ENCODE measurements at places on chromosomes 5 and 9. TPM values are rescaled to one million over a fixed set of nuclear protein-coding genes. Genes with fewer than 3 reads are reported as not detected.

DNA sequence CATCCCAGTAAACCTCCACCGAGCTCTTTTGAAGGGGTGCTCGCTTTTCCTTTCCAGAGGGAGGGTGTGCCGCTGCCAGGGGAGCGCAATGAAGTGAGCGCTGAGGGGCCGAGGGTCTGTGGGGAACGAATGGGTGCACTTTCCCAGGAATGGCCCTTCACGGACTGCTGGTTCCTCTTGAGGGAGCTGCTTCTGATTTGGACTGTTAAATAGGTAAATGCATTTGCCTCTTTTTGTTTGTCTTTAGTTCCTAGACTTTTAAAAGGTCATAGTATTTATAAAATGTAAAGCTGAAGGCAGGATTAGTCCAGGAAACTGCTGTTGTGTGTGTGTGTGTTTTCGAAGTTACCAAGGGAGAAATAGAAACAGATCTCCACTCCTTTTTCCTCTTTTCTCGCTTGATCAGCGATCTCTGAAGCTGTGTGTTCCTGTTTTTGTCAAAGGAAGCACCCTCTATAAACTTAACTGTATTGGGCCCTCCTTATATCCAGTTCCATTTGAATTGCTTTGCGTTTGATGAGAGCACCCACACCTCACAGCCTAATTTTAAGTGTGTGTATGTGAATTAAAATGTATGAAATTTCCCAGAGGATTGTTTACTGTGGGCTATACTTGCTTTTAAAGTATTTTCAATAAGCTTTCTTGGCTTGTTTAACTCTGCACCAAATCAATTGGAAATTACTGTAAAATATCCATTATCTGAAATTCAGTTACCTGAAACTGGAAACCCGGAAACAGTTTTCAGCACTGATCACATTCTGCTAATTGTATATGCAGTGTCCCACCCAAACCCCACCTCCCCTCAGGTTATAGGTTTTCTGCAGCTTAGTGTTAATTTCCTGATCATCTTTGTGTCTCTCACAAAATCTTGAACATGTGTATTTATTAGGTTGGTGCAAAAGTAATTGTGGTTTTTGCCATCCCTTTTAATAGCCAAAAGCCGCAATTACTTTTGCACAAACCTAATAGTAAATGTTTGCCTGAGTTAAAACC is 966 bp downstream of the SNX2 start:
- H3K4me3 ChIP-seq, result peak overlapping the region; percentile 98
- H3K36me3 ChIP-seq, result no peaks in the 10 kb centered on the region
- H3K27me3 ChIP-seq, result no peaks in the 10 kb centered on the region

- peaks cover 28% of the 10 kb centered on the region for H3K36me3 ChIP-seq
- no peaks in the 10 kb centered on the region for H3K27me3 ChIP-seq
- no peak for DNase-seq
- no peak overlapping the region for H3K4me3 ChIP-seq
- no peak overlapping the region for H3K27ac ChIP-seq
Observed at GRCh38 chr5:65762234-65762633, 40.2 kb downstream of the NLN start.

GRCh38 chr5:61734001-61734400 is 401.9 kb downstream of the ZSWIM6 start:
- H3K27me3 ChIP-seq, result no peaks in the 10 kb centered on the region
- no peak overlapping the region for H3K27ac ChIP-seq
- DNase-seq, result no peak
- H3K36me3 ChIP-seq, result no peaks in the 10 kb centered on the region

DNA sequence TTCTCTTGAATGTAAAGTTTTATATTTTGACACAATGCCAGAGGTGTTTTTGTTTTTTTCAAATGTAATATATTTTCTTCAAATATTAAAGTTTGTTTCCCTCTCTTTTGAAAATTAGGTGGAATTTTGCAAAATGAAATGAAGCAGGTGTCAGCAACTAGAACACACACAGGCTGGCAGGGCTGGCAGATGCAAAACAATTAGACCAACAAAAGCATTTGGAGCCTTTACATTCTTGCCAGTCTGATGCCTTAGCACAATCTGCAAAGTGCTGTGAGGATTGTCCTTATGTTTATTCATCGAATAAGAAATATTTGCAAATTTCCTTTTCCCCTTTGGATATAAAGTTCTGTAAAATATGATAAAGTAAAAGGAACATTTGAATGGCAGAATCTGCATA is 1063.9 kb downstream of the CDH9 start:
- no peaks in the 10 kb centered on the region for H3K4me1 ChIP-seq
- no peaks in the 10 kb centered on the region for H3K36me3 ChIP-seq
- DNase-seq, result no peak

GRCh38 chr9:76521244-76521681 is 62.3 kb downstream of the GCNT1 start:
- H3K4me1 ChIP-seq, result no peaks in the 10 kb centered on the region
- no peak overlapping the region for H3K4me3 ChIP-seq
- no peaks in the 10 kb centered on the region for H3K36me3 ChIP-seq
- DNase-seq, result no peak

- no peaks in the 10 kb centered on the region for H3K4me1 ChIP-seq
- H3K27ac ChIP-seq, result no peak overlapping the region
- H3K4me3 ChIP-seq, result no peak overlapping the region
Observed at GRCh38 chr5:153964191-153964879, 74.4 kb downstream of the FAM114A2 start.

GRCh38 chr9:4985386-4986266 is 554 bp downstream of the JAK2 start:
- peak overlapping the region; percentile 78 for H3K4me3 ChIP-seq
- peak; percentile 66 for DNase-seq
- peaks cover 23% of the 10 kb centered on the region for H3K4me1 ChIP-seq
- H3K27me3 ChIP-seq, result no peaks in the 10 kb centered on the region

- H3K27ac ChIP-seq, result no peak overlapping the region
- H3K4me1 ChIP-seq, result peaks cover 3% of the 10 kb centered on the region
- no peak overlapping the region for H3K4me3 ChIP-seq
- H3K27me3 ChIP-seq, result no peaks in the 10 kb centered on the region
- DNase-seq, result no peak
- H3K36me3 ChIP-seq, result no peaks in the 10 kb centered on the region
Observed at GRCh38 chr5:132299917-132300316, 5.7 kb downstream of the SLC22A4 start.

DNA sequence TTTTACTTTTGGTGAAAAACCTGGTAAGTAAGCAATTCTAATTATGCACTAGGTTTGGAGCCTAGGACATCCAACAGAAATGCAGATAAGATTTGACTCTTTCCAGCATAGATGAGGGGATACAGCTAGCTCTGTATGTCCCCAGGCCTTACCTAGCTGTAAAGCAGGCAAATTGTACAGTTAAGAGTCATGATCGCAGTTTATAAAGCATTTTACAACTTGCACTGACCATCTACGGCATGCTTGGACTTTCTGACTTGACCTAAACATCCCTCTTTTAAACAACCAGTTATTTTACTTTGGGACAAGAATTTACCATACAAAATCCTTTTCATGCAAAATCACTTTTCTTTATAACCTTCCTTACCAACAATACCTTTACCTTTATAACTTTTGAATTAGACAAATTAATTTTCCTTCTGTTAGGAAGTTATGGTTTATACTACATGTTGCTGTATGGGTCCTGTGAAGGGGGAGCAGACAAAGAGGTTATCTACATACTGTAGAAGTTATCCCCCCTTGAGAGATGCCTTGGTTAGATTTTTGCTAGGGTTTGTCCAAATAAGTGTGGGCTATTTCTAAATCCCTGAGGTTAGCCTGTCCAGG is 36.8 kb downstream of the FGD3 start:
- H3K4me1 ChIP-seq, result no peaks in the 10 kb centered on the region
- H3K4me3 ChIP-seq, result no peak overlapping the region
- H3K36me3 ChIP-seq, result no peaks in the 10 kb centered on the region
- H3K27me3 ChIP-seq, result no peaks in the 10 kb centered on the region
- DNase-seq, result no peak

DNA sequence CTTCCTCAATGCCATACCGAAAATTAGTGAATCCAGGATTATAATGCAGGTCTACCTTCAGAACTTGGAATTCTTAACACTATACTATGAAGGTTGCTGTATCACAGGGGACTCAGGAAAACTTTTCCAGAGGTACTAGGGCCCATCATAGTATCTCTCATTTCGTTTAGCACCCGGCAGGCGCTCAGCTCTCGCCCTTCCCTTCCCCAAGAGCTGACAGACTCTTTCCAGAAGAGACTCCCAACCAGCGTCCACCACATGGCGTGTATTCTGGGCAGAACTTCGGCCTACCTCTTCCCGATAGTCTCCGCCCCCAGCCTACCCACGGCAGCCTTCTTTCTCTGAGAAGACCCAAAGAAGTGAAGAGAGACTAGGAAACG is 271 bp downstream of the NOL8 start:
- H3K27ac ChIP-seq, result peak overlapping the region; percentile 99
- no peaks in the 10 kb centered on the region for H3K27me3 ChIP-seq
- peak overlapping the region; percentile 78 for H3K4me3 ChIP-seq
- no peak for DNase-seq

DNA sequence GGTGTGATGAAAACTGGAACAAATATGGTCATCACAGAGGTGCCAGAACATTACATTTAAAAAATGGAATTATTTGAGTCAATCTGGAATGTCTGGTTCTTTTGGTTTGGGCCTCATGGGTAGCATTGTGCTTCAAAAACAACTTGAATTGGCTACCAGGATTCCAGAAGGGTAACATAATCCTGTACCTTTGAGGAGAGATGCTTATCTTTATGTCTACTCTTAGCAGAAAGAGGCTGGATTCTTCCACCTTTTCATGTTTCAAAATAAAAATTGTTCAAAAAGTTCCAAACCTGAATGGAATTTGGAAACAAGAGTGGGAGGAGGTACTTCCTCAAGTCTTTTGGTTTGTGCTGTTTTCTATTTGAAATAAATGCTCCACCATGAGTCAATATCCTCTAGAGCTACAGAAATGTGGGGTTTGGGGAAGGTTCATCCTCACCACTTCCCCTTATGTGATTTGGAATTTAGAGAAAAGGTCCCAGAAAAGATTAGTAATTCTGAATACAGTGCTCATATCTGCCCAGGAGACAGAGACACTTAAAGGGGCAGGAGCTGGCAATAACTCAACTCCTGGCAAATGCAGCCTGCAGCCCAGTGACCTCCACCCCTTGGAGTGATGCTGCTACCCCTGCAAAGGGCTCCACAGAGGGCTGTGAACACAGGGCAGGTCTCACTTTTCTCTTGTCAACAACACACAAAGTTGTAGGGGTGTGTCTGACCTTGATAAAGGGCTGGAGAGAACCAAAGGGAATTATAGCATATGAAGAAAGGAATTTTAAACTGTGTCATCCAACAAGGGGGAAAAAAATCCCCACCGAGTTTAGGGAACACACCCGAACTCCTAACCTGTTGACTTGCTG is 272.8 kb downstream of the CWC27 start:
- H3K27ac ChIP-seq, result no peak overlapping the region
- H3K27me3 ChIP-seq, result no peaks in the 10 kb centered on the region
- H3K4me1 ChIP-seq, result peaks cover under 1% of the 10 kb centered on the region
- DNase-seq, result no peak
- H3K36me3 ChIP-seq, result no peaks in the 10 kb centered on the region
- H3K4me3 ChIP-seq, result no peak overlapping the region

GRCh38 chr9:14314929-14315874 is 1.3 kb upstream of the NFIB start:
- no peaks in the 10 kb centered on the region for H3K36me3 ChIP-seq
- peak overlapping the region; percentile 96 for H3K27ac ChIP-seq
- peaks cover 45% of the 10 kb centered on the region for H3K4me1 ChIP-seq
- DNase-seq, result peak; percentile 90

DNA sequence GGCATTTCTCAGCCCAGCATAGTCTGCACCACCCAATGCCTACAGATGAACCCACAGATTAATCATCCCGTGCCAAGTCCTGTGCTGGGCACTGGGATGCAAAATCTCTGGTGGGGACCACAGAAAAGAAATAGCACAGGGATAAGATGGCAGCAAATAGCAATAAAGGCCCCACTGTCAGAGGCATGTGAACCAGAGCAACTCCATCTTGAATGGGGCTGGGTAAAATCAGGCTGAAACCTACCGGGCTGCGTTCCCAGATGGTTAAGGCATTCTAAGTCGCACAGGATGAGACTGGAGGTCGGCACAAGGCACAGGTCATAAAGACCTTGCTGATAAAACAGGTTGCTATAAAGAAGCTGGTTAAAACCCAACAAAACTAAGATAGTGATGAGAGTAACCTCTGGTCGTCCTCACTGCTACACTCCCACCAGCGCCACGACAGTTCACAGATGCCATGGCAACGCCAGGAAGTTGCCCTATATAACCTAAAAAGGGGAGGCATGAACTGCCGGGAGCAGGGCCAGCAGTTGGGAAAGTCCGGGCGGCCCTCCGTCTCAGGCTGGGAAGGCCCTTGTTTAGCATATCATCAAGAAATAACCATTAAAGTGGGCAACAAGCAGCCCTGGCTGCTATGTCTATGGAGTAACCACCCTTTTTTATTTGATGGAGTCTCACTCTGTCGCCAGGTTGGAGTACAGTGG is 65.2 kb downstream of the C9orf50 start:
- H3K36me3 ChIP-seq, result no peaks in the 10 kb centered on the region
- H3K4me3 ChIP-seq, result no peak overlapping the region
- H3K27me3 ChIP-seq, result no peaks in the 10 kb centered on the region

GRCh38 chr5:108797396-108797795 is 49.7 kb downstream of the FER start:
- H3K27ac ChIP-seq, result no peak overlapping the region
- no peaks in the 10 kb centered on the region for H3K36me3 ChIP-seq
- DNase-seq, result peak; percentile 3
- H3K4me3 ChIP-seq, result no peak overlapping the region
- peaks cover 9% of the 10 kb centered on the region for H3K4me1 ChIP-seq

- H3K4me3 ChIP-seq, result peak overlapping the region; percentile 100
- DNase-seq, result no peak
- H3K27me3 ChIP-seq, result no peaks in the 10 kb centered on the region
- H3K27ac ChIP-seq, result peak overlapping the region; percentile 94
- peaks cover 34% of the 10 kb centered on the region for H3K36me3 ChIP-seq
Observed at GRCh38 chr9:135500071-135500524, 384 bp upstream of the MRPS2 start.

DNA sequence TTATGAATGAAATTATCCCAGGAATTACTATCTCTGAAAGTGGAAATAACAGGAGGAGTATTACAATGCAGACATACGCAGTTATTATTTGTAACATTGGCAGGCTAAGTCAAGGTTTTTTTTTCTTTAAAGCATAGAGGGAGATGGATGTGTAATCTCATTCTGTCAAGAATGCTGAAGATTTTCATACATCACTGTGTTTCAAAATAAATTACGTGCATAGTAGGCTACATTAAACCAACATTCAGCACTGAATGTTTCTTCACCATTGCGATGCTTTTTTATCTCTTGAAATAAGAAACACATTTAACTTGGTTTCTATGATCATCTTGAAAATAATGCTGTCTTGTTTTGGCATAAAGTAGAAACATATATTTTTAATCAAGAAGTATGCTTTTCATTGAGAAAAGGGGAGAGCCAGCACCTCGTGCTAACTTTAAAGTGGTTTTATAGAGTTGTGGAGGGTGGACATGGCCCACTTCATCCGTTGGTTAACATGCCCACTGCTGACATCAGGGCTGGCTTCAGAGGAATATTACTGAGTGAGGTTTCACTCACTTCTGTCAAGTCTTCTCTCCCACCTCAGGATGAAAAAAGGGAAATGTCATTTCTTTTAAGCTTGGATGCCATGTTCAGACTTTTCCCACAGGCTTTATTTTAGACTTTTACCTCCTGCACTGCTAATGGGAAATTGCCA is 203.6 kb upstream of the MEF2C start:
- DNase-seq, result no peak
- no peak overlapping the region for H3K4me3 ChIP-seq
- no peak overlapping the region for H3K27ac ChIP-seq
- no peaks in the 10 kb centered on the region for H3K36me3 ChIP-seq
- H3K4me1 ChIP-seq, result no peaks in the 10 kb centered on the region

SPEF2 gene
- 1.5 TPM for total RNA-seq

CNTNAP3B gene
- 0.34 TPM for total RNA-seq

CAVIN4 gene
- total RNA-seq, result 3.9 TPM

ORM2 gene
- not detected for total RNA-seq

COL23A1 gene
- not detected for total RNA-seq

ZNF462 gene
- total RNA-seq, result 40.5 TPM

ORM1 gene
- not detected for total RNA-seq

TAF1L gene
- total RNA-seq, result not detected

NME5 gene
- 0.72 TPM for total RNA-seq
